Motor neuron (in vitro differentiated cells): ENCODE measurements at places on chromosomes 7 and 10. TPM values are rescaled to one million over a fixed set of nuclear protein-coding genes. Genes with fewer than 3 reads are reported as not detected.
A peak's percentile ranks its signal among the peaks of the same experiment; 100 is the strongest.

GRCh38 chr7:113408999-113409398 is 290.6 kb upstream of the SMIM30 start:
- no peak for ATAC-seq

GRCh38 chr7:65438598-65438997 is 64.9 kb downstream of the ZNF92 start:
- peak; percentile 58 for ATAC-seq

- no peak for ATAC-seq
Observed at GRCh38 chr10:62063795-62064472, 162.4 kb downstream of the ARID5B start.

DNA sequence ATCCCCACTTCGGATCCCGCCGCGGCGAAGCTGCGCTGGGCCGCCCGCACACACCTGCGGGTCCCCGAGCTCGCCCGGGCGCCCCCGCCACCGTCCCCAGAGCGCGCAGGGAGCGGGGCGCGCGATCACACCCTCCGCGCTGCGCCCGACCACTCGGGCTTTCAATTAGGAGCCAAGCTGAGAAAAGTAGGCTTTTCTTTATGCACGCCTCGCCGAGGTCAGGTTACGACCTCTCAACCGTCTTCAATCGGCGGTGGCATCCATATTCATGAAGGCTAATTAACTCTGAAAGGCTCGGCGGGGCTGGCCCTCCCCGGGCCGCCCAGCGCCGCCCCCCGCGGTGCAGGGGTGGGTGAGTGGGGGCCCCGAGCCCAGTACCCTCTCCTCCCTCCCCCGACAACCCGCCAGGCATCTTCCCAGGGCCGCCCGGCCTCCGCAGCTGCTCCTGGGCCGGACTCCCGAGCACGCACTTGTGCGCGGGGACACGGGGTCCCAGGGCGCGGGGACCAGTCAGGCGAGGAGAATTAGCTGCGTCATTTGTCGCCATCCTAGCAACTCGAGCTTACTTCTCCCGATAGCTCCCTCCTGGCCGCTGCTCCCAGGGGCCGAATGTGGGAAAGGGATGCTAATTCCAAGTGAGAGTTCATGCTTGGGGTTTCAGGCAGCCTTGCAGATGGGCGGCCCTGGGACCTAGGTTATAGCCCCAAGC is 155.5 kb upstream of the LYZL2 start:
- peak; percentile 90 for ATAC-seq

DNA sequence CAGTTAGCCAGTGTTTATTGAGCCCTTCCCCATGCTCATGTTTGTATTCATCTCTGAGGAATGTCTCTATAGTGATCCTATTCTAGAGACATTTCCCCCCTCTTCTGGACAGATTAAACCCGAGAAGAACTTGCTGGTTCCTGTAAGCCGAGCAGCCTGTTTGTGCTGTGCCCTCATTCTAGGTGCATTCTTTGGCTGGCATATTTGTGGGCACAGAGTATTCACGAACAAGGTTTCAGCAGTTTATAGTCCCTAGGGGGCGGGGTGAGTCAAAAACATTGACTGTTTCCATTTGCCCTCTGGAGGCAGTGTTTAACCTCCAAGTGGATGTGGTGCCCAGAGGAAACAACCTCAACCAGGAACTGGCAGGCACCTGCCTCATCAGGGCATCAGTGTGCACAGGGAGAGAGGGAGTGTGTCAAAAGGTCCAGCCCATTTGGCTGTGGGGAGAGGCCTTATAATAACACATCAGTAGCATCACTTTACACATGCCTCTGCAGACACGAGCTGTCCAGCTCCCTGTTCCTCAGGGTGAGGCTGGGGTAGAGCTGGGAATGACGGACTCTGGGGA is 273.3 kb upstream of the LRGUK start:
- ATAC-seq, result no peak

SYCE1 gene
- total RNA-seq, result 0.14 and 0.16 TPM in 2 replicates

AKR1C8 gene
- 0.14 and 0.15 TPM in 2 replicates for total RNA-seq

CYP2E1 gene
- 2.5 and 5.9 TPM in 2 replicates for total RNA-seq
